Stimulated activated naive CD4-positive, alpha-beta T cell treated with Interleukin-2 at 50 U/mL for 16 hours (primary cell): ENCODE measurements at places on chromosomes 16 and 17.

- DNase-seq, result no peak
These were observed 519 bp downstream of the ST6GALNAC2 start for GRCh38 chr17:76585033-76585648.

- DNase-seq, result peak; percentile 73
These were observed 15.5 kb upstream of the TFAP4 start for GRCh38 chr16:4288148-4288921.

GRCh38 chr17:73516431-73516830 lies 127.8 kb downstream of the SDK2 start:
- DNase-seq, result no peak

DNA sequence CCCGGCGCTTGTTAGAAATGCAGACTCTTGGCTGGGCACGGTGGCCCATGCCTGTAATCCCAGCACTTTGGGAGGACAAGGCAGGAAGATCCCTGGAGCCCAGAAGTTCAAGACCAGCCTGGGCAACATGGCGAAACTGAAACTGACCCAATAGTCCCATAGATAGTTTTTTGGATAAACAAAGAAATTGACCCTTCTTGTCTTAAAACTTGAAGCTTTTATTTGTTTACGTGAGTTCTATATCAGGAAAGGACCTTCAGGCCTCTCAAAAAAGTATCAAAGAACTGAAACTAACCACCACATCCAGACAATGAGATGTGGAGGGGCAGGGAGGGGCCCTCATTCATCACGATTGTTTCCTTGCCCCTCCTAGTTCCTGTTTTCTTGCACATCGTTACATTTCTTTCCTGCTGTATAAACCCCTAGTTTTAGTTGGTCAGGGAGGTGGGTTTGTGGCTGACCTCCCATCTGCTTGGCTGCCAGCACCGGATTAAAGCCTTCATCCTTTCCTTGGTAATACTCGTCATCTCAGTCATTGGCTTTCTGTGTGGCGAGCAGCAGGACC lies 29.9 kb upstream of the PRM1 start:
- DNase-seq, result no peak

GRCh38 chr17:56978441-56979090 lies 635 bp downstream of the SCPEP1 start:
- DNase-seq, result no peak

DNA sequence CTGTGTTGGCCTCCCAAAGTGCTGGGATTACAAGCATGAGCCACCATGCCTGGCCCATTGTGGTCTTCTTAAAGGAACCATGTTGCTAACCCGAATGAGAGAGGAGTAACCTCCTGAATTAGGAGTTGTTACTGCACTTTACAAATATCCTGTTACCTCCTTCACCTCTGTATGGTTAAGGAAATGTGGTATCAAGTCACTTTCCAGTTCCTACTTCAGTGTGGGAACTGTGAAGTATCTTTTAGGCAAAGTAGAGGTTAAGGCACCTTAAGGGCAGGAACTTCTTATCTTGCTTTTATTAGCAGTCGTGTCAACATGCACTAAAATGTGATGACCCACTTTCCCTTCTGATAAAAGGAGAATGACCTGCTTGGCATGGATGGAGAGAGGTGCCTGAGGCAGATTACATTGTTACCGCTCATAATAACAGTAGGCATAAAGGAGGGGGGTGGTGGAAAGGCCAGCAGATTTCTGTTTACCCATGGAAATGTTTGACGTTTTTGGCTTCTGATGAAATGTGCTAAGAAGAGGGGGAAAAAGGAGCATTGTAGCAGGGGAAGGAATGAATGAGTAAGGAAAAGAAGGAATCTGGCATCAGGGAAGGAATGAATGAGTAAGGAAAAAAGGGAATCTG lies 28.5 kb downstream of the FTO start:
- no peak for DNase-seq

DNA sequence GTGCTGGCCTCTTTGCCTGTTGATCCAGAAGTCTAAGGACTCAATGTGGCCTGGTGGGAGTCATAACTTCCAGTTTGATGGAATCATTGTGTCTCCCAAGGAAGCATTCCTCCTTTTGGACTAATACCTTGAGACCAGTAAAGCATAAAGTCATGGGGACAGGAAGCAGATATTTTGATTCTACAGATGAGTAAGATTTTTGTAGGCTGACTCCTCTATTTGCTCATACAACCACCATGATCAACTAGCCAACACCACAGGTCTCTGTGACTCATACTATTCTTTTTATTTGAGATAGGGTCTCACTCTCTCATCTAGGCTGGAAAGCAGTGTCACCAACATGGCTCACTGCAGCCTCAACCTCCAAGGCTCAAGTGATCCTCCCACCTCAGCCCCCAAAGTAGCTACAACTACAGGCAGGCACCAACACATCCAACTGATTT lies 6.2 kb downstream of the MT2A start:
- DNase-seq, result no peak

DNA sequence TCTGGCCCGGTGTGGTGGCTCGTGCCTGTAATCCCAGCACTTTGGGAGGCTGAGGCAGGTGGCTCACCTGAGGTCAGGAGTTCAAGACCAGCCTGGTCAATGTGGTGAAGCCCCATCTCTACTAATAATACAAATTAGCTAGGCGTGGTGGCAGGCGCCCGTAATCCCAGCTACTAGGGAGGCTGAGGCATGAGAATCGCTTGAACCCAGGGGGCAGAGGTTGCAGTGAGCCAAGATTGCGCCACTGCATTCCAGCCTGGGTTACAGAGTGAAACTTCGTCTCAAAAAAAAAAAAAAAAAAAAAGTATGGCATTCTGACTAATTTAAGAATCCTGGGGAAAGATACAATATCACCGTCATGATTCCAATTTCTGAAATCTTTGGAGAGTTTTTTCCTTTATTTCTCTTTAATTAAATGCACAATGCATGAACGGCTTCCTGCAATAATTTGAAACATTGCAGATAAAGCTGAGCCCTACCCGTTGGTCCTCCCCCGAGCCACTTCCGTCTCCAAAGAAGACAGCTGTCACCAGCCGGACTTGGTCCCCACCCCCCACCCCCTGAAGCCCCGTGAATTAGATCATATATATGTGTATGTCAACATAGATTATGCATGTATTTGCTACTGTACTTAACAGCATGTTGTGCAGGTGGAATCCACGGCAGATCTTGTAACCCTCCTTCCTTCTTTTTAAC lies 142.6 kb upstream of the PLCG2 start:
- no peak for DNase-seq

DNA sequence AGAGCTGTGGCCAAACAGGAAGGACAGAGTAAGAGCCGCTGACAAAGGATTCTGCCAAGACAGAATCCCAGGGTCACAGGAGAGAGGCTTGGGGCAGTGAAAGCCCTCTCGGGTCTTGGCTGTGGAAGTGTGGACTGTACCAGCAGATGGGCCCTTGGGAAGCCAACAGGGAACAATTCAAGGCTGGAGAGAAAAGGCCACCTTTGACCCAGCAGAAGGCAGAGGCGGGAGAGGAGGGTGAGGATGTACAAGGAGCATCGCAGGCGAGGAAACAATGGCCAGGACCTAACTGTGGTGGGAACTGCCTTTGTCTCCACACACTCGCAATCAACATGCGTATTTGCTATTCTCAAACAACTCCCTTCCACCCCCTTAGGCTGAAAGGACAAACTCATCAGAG lies 15.7 kb downstream of the CARHSP1 start:
- no peak for DNase-seq

DNA sequence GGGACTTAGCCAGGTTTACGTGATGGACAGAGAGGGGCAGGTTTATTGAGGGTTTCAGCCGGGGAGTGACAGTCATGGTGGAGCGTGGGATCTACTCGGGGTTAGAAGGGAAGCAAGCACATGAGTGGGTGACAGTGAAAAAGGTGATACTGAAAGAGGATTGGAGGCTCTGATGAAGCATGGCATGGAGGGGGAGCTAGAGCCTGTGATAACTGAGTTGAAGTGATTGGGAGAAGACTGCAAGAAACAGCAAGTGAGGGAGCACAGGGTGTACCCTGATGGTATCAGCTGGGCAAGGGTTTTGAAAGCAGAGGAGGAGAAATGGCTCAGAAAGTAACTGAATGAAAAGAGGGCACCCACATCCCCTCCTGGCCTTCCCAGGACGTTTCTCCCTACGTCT lies 6.7 kb upstream of the KSR1 start:
- DNase-seq, result no peak

DNA sequence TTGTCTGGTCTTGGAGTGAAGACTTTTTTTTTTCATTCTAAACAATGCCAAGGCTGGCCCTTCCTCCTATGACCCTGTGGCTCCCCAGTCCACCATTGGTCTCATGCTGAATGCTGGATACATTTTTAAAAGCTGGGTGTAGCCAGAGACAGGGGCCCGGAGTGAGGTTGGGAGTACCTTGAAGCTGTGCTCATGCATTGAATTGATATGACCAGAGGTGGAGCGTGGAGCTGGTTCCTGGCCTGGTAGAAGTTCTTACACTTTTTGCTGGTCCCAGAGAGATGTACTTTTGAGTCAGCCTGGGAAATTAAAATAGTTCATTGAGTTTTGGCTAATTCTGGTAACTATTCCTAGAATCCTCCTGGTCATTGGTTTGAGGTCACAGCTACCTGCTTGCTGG lies 83.6 kb downstream of the CMIP start:
- DNase-seq, result no peak

- DNase-seq, result no peak
These were observed 107.6 kb downstream of the KCNJ2 start for GRCh38 chr17:70276906-70277305.

- DNase-seq, result no peak
These were observed 42.4 kb downstream of the RAI1 start for GRCh38 chr17:17723354-17724261.

DNA sequence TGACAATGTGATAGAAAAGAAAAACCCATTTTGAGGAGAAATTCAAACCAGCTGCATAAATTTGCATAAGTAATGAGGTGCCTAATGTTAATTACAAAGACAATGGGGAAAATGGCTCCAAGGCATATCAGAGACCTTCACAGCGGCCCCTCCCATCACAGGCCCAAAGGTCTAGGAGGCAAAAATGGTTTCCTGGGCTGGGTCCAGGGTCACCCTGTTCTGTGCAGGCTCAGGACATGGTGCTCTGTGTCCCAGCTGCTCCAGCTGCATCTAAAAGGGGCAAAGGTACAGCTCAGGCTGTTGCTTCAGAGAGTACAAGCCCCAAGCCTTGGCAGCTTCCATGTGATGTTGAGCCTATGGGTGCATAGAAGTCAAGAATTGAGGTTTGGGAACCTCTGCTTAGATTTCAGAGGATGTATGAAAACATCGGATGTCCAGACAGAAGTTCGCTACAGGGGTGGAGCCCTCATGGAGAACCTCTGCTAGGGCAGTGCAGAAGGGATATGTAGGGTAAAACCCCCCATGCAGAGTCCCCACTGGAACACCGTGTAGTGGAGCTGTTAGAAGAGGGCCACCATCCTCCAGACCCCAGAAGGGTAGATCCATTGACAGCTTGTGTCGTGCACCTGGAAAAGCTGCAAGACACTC lies 40.6 kb downstream of the IKZF3 start:
- no peak for DNase-seq

DNA sequence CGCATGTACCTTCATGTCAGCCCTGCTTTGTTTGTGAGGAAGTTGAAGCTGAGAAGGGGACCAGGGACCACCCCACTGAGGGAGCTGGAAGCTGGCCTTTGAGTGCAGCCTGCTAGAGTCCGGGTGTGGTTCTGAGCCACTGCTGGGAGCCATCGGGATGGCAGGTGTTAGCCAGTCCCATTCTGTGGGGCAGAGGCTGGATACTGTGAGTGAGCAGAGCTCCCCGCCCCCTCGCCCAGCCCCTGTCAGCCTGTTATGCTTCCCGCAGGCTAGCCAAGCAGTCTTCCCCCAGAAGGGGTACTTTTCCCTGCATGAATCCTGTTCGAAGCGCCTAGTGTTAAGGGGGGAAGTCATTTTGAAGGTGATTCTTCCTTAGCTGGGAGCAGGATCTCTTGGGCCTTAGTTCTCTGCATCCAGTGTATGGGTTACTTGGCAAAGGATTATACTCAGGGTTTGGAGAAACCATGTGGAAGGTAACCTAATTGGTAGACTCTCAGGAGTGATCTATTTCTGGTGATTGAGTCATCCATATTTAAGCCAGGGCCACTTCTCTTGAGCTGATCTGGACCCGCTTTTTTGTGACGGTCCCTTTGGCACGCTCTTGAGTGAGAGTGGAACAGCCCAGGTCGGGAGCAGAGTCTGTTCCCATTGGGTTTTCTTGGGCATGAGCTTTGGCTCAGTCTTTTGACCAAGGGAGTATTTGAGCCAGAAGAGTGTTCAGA lies 23.8 kb downstream of the AKAP1 start:
- DNase-seq, result no peak

- no peak for DNase-seq
These were observed 31.4 kb upstream of the PMFBP1 start for GRCh38 chr16:72203401-72203800.

DNA sequence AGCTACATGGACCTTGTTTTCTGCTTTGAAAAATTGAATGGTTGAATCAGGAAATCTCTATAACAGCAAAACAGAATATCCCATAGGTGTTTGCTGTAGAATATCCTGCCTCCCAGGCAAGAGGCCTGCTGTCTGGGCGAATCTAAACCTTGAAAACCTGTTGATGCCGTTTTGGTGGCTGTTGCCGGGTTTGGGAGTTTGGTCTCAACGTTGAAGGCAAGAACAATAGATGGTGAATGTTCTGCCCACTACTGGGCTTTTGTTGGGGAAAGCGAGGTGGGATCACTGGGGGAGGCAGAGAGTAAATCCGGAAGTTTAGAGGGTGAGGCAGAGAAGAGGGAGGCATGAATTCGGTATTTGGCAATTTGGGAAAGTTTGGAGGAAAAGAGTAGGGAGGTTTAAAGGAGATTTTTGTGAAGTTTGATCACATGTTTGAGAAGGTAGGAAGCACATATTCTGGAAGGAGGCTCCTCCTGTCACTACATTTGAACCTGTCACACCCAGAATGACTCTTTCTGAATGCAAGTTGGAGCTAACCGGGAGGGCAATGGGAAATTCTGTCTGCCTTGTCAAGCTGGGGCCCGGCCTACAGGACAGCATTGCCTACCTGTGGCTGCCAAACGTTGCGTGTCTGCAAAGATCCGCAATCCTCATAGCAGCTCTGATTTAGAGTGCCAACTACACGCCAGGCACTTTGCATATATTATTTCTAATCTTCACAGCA lies 46.5 kb downstream of the GPRC5B start:
- no peak for DNase-seq

DNA sequence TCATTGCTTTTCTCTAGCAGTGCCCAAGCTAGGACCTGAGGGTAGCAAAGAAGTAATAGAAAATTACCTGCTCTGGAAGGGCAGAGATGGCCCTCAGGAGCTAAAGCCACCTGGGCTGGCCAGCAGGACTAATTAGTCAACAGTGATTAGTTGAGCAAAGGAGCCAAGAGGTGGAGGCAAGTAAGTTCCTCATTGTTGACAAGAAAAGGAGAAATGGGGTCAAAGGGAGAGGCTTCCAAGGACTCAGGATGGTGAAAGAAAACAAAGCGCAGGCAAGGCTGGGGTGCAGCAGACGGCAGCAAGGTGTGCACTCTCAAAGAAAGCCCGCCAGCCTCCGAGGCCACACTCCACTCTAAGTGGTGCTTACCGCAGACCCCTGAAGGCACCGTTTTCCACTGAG lies 44.6 kb downstream of the CMTM4 start:
- no peak for DNase-seq

DNA sequence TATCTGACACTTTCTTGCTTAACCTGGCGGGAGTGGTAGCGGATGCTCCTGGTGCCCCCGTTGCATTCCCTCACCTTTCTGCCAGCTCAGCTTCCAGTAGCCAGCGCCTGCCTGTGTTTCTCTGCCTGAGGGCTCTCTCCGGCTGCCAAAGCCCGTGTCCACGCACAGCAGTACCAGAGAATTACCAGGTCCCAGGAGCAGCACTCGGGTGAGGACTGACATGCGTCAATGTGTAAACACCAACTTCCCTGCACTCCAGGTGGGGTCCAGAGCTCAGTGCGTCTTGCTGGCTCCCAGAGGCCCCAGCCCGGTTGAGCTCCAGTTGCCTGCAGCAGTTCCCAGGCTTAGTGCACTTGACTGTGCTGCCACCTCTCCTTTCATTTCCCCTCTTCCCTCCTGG lies 54.8 kb downstream of the CDH13 start:
- no peak for DNase-seq
